ENCODE measurements at places on chromosomes 4 and X.

GRCh38 chr4:182113779-182114178 is 129.4 kb upstream of the TENM3 start:
- DNase-seq = no peak

- DNase-seq = no peak
Observed at GRCh38 chr4:2341911-2342652, 76.4 kb downstream of the ZFYVE28 start.

DNA sequence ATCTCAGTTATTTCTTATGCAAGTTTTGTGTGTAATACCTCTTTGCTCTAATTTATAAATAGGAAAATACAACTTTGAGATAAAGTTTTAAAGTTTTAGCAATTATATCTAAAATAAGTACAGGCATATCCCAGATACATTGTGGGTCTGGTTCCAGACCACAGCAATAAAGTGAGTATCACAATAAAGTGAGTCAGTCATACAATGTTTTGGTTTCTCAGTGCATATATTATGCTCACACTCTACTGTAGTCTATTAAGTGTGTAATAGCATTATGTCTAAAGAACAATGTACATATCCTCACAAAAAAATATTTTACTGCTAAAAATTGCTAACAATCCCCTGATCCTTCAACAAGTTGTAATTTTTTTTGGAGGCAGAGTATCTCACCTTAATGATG is 49.2 kb downstream of the ANAPC10 start:
- no peak for DNase-seq

DNA sequence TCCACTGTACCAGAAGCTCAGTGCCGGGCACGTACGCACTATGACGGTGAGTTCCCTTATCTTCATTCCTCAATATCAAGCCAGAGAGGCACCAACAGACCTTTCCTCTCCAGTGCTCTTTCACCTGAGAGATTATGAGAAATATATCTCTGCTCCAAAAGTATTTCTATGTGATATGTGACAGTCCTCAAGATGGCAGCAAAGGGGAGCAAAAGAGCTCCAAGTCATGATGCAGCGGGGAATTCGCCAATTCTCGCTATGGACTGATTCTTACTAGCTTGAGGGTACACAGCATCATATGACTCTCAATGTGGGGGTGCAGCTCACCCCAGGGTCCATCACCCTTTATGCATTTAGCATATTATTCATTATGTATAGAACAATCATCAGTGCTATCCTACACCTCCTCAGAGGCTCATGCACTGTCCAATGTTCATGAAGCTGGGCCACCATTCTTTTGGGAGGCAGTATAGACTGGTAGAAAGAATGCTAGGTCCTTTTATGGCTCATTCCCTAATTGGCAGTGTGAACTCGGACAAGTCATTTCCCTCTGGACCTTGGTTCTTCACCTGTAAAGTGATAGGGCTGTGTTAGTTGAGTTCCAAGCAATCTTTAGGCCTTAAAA is 12.8 kb upstream of the IQSEC2 start:
- no peak for DNase-seq

DNA sequence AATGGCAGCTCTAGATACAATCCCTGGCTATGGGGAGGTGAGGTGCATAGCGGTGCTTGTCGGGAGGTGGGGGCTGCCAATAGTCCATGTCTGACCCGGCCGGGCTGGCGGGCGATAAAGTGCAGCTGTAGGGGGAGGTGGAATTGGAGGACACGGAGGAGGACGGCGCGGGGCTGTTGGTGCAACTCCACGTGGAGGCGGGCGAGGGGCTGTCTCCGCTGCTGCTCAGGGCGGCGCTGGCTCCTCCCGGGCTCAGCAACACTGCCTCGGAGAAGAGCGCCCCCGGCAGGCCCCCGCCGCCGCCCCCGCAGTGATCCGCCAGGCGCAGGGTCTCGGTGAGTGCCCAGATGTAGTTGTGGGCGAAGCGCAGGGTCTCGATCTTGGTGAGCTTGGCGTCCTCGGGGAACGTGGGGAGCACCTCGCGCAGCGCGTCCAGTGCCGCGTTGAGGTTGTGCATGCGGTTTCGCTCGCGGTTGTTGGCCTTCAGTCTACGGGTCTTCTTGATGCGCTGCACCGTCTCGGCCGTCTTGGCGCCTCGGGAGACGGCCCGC is 1.3 kb downstream of the NEUROG2 start:
- DNase-seq = no peak

GRCh38 chr4:159483782-159484741 is 381.2 kb downstream of the RAPGEF2 start:
- DNase-seq = no peak

DNA sequence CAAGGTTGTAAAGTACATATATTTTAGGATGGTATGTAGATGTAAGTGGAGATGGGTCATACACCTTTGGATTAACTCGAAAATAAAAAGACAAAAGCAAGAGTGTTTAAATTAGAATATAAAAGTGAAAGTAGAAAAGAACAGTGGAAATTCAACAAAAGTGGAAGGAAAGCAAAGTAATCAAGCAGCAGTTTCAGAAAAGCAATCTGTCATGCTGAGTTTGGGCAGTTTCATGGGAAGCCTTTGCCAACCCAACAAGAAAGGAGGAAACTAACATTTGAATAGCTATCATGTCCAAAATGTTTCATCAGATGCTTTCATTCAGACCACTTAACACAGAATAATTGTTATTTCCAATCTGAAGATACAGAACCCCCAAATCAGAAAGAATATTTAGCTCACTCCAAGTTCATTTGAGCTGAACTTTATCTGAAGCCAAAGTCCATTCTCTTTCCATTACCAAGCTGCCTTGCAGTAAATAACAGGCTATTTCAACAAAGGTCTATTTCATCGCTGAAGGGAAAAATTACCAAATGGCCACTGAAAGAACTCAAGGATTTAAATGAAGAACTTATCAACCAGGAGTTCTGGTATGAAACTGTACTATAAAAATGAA is 1.8 kb upstream of the EXOSC9 start:
- peak; percentile 71 for DNase-seq

DNA sequence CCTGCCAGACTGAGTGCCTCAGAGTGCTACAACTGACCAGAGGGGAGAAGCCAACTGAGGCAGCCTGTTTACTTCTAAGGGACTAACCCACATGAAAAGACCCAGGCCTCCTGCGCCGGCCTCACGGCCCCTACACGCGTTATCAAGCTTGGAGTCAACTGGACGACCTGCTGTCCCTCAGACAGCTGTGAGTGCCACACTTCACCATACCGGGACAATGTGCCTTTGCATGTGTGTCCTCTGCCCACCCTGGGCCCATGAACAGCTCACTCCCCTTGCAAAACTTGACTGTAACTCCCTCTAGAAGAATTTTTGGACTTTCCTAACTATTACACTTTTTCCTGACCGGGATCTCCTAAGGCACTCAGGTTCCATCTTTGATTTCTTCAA is 1.8 kb downstream of the NOP14 start:
- no peak for DNase-seq

GRCh38 chrX:131202766-131203165 is 86.3 kb downstream of the IGSF1 start:
- DNase-seq = no peak

- DNase-seq = no peak
Observed at GRCh38 chr4:176995-177394, 52.7 kb downstream of the ZNF718 start.

- DNase-seq = no peak
Observed at GRCh38 chr4:33737726-33738125, 2506.6 kb downstream of the ARAP2 start.

GRCh38 chr4:100340512-100341485 is 150.5 kb upstream of the DDIT4L start:
- DNase-seq = no peak

- DNase-seq = no peak
Observed at GRCh38 chr4:95560774-95561173, 12.0 kb upstream of the UNC5C start.

- peak; percentile 24 for DNase-seq
Observed at GRCh38 chr4:168643111-168643795, 146.4 kb downstream of the PALLD start.

DNA sequence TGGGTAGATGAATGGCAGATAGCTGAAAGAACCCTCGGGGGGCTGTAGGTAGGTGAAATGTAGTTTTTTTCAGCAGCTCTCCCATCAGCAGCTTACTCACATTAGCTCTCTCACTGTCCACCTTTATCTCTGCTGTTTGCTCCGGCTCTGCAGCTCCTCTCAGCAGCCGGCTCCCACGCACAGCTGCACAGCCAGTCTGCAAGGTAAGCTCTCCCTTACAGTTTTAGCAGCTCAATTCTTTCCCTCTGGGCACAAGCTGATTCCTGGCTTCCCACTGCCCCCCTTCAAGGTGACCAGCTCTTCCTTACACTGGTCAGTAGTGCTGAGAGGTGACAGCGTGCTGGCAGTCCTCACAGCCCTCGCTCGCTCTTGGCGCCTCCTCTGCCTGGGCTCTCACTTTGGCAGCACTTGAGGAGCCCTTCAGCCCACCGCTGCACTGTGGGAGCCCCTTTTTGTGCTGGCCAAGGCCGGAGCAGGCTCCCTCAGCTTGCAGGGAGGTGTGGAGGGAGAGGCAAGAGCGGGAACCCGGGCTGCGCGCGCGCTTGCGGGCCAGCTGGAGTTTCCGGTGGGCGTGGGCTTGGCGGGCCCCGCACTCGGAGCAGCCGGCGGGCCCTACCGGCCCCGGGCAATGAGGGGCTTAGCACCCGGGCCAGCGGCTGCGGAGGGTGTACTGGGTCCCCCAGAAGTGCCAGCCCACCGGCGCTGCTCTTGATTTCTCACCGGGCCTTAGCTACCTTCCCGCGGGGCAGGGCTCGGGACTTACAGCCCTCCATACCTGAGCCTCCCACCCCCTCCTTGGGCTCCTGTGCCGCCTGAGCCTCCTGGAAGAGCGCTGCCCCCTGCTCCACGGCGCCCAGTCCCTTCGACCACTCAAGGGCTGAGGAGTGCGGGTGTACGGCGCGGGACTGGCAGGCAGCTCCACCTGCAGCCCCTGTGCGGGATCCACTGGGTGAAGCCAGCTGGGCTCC is 393.6 kb downstream of the CENPC start:
- no peak for DNase-seq

DNA sequence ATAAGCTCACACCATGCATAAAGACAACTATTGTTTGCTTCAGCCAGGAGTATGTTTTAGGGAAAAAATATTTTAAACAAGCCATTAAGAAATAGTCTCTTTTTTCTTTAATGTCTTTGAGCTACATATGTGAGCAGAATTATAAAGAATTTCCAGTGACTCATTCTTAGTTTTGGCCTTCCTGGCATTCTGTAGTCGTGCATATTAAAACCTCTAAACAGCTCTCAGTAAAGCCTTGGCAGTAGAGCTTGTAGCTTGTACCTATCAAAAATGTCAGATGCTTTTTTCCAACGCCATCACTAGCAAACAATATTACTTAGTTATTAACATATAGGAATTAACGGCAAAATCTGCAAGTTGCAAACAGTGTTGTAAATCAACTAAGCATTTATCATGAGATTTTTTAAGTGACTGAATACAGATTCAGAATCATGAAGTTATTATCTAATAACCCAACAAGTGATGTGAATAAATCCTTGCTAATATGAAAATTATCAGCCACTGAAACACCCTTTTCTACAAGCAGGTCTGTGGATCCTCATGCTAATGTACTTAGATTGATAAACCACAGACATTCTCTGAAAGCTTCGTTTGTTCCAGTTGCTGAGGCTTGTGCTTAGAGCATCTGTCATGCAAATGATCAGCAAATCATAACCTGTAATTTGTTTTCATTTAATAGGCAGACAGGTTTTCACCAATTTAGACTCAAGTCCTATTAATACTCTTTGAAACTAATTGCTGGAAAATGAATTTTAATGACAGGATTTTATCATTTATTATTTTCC is 412.0 kb upstream of the ATOH1 start:
- DNase-seq = no peak

DNA sequence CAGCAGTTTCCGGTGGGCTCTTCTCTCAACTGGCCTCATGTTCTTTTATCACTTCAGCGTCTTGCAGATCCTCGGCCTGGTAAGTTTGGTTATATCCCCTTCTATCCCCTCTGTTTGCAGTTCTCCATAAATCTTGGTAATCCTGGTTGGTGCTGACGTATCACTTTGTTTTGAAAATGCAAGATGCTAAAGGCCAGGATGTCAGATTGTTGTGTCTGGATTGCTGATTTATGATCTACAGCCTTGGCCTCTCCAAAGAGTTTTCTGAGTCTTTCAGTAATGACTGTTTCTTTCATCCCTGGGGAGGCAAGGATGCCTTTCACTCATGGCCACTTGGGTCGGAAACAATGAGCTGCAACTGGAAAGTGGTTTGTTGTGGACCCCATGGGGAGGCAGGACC is 146.4 kb downstream of the AMMECR1 start:
- no peak for DNase-seq

GRCh38 chrX:153468008-153468580 is 2.3 kb downstream of the HAUS7 start:
- no peak for DNase-seq

DNA sequence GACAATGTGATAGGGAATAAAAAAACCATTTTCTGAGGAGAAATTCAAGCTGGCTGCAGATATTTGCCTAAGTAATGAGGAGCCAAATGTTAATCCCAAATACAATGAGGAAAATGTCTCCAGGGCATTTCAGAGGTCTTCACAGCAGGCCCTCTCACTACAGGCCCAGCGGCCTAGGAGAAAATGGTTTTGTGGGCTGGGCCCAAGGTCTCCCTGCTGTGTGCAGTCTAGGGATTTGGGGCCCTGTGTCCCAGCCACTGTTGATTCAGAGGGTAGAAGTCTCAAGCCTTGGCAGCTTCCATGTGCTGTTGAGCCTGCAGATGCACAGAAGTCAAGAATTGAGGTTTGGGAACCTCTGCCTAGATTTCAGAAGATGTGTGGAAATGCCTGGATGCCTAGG is 778.7 kb downstream of the CENPC start:
- DNase-seq = no peak

- no peak for DNase-seq
Observed at GRCh38 chr4:119598521-119598920, 30.1 kb downstream of the PDE5A start.

DNA sequence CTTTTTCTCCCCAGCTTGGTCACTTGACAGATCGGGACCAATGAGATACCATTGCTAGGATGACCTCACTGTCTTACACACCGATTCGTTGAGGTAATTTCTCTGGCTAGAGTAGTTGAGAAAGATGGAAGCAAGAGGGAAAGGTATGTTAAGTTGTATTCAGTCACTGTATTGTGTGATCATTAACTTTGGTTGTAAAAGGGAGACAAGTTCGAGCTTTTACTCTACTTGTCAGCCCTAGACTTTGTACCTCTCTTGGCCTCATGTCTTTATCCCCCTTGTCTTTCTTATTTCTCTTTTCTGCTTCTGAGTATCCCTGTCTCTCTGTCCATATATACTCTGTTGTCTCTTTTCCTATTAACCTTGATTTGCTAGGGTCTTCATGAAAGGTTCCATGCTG is 15.5 kb downstream of the FMR1 start:
- DNase-seq = no peak

DNA sequence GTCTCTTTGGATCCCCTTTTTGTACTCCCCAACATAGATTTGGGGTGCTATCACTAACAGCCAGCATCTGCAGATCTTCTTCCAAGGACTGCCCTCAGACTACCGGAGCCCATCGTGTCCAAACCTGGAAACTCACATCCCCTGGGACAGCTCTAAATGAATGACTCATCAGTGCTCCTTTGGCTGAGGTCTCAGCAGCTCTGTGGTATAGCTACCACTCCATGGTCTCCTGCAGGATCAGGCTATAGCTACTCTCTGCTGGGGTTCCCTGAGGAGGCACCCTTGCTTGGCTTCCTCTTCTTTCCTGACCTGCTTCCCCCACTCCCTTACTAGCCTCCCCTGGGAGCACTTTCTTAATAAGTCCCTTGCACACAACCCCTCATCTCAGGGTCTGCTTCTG is 97.5 kb upstream of the PRPS2 start:
- no peak for DNase-seq

- no peak for DNase-seq
Observed at GRCh38 chrX:6291444-6291843, 62.8 kb upstream of the NLGN4X start.
